ENCODE measurements at places on chromosomes 3 and 15.

GRCh38 chr15:80184554-80184953 is 31.8 kb downstream of the FAH start:
- DNase-seq = no peak

DNA sequence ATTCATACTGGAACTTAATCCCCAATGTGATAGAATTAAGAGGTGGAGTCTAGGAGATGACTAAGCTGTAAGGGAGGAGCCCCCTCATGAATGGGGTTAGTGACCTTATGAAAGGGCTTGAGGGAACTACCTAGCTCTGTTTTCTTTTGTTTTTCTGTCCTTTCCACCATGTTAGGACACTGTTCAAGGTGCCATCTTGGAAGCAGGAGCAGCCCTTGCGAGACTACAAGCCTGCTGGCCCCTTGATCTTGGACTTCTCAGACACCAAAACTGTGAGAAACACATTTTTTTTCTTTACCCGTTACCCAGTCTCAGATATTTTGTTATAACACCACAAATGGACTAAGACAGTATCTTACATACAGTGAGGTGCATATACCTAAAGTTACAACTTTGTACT is 26.5 kb downstream of the GOLGA6A start:
- DNase-seq = no peak

DNA sequence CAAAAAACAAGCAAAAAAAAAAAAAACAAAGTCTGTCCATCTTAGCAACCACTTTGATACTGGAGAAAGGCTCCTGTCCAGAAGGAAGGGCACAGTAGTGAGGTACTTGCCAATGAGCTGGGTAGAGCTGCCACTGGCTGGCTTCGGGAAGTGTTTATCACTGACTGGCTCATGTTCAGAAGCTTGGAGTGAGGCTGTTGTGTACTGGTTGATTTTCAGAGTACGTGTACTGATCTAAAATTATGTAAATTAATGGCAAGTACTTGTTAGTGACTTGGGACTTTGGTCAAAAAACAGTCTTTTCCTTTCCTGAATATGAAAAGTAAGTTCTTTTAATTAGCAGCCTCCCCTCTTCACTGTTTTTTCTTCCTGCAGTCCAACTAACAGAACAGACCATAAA is 979 bp upstream of the ZNF621 start:
- DNase-seq = no peak

GRCh38 chr15:33946152-33946551 is 22.1 kb upstream of the CHRM5 start:
- no peak for DNase-seq

- no peak for DNase-seq
These were observed 166.0 kb upstream of the COL8A1 start for GRCh38 chr3:99472385-99472784.

DNA sequence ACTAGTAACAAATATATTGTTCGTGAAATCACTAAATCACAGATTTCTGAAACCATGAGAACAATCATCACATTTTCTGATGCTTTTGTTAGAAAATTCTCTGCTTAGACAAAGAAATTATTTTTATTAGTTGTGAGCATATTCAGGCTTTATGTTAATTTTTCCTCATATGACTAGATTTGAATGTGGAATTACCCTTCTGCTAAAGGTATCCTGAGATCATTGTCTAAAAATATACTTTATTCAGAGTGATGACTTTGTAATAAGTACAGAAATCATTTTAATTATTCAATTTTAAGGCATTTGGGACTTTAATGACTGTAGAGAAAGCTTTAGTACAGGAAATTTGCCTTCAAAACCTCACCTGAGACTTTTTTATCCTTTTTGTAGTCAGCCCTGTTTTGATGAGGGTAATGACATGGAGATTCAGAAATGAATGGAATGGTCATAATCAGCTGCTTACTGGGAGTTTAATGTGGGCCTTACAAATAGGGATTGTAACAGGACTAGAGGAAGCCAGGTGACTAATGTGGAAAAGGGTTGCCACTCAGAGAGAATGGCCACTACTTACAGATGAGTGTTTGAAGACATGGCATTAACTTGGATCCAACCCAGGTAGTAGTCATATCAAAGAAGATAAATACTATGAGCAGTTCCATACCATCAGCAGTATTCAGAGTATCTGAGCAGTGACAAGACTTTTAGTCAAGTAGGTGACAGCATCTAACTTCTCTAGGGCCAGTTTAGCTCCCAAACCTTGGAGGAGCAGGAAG is 148.3 kb downstream of the MBNL1 start:
- DNase-seq = no peak

GRCh38 chr3:197847866-197848401 is 56.9 kb downstream of the LRCH3 start:
- DNase-seq = peak; percentile 47

DNA sequence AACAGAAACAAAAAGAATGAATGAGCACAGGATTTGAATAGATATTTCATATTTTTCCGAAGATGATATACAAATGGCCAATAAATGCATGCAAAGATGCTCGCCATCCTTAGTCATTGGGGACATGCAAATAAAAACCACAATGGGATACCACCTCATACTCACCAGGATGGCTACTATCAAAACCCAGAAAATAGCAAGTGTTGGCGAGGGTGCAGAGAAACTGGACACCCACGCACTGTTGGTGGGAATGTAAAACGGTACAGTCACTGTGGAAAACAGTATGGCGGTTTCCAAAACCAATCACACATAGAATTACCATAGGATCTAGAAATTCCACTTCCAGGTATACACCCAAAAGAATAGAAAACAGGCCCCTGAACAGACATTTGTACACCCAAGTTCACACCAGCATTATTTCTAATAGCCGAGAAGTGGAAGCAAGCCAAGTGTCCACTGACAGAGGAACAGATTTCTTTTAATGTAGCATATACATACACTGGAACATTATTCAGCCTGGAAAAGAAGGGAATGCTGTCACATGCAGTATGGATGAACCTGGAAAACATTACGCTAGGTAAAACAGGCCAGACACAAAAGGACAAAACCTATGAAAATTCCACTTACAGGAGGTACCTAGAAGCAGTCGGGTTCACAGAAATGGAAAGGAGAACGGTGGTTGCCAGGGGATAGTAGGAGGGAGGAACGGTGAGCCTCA is 3.6 kb downstream of the RNF168 start:
- no peak for DNase-seq

GRCh38 chr3:40876009-40876408 is 323.3 kb upstream of the CTNNB1 start:
- DNase-seq = no peak

DNA sequence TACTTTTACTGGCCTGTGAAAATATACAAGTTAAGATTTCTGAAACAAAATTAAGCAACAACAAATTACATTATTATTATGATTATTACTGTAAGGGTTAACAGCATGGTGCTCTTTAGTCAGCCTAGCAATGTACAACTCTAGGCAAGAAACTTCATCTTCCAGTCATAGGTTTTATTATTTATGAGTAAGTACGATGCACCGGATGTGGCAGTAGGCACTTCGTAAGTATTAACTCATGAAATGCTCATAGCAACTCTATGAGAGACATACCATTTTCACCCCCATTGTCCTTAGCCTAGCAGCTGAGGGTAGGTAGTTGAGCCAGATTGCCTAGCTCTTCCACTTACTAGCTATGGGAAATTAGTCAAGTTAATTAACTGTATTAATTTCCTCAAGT is 68.0 kb upstream of the PTPRG start:
- no peak for DNase-seq

DNA sequence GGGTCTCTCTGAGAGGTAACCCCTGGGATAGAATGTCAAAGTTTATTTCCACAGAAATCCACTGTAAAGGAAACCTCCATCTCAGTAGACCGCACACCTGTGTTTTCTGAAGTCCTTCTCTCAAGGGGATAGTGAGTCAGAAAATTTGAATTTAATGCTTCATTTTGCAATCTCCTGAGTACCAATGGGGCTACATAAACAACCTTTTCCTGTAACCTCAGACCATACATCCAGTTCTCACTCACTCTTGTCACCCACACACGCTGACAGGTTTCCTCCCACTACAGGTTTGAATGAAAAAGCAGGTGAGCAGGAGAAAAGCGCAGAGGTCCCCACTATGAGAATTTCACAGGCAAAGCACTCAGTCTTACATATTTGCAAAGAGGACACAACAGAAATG is 165.3 kb upstream of the MCTP2 start:
- DNase-seq = no peak

DNA sequence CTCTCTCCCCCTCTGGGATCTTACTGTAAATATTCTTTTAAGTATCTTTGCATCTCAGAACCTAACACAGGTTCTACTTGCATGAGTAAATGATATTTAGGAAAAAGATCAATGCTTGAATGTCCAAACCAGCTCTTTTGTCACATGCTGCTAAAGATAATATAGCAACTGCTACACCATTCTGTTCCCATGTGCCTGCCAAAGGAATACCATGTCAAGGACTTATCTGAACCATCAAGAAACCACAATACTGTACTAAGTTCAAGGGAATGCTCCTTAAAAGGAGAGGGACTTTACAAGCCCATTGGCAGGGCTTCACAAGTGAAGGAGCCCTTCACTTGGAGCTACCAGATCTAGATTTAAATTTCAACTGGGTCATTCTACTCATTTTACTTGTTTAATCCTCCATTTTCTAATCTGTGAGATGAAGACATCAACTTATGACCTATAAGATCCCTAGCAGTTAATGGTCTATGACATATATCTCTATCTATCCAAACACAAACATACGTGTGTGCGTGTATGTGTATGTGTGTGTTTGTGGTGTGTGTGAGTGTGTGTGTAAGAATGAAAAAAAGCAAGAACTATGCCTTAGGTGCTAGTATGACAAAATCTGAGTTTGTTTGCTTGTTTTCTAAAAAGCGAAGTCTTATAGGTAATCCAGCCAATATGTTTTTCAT is 13.0 kb upstream of the SEC62 start:
- no peak for DNase-seq

- DNase-seq = no peak
These were observed 925 bp upstream of the PSTPIP1 start for GRCh38 chr15:76994001-76994400.

- DNase-seq = peak; percentile 84
These were observed 775 bp downstream of the TTC21A start for GRCh38 chr3:39108200-39108710.

DNA sequence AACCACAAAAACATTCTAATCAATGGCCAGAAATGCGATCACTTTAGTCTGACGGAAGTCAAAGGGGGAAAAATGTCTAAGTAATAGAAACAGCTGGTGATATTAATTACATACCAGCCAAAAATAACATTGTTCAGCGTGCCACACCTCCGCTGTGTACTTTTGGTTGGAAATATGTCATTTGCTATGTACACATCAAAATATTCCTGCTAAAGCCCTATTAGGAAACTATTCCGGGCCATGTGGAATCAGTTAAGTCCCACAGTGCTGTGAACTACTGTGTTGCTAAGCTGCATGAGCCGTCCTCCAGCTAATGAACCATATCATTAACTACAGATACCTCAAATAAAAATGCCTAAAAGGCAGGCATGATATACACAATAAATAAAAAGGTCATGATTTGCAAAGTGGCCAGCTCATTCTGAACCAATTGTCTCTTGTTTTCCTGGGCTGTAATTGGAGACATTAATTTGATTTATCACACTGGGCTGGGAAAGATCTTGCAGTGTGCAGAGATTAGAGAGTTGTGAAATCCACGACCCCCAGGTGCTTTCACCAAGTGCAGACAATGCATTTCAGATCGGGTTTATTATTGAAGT is 200.5 kb upstream of the LRTM1 start:
- no peak for DNase-seq

Data from GM19239 (cell line).